ENCODE measurements at places on chromosomes 12 and 14.

DNA sequence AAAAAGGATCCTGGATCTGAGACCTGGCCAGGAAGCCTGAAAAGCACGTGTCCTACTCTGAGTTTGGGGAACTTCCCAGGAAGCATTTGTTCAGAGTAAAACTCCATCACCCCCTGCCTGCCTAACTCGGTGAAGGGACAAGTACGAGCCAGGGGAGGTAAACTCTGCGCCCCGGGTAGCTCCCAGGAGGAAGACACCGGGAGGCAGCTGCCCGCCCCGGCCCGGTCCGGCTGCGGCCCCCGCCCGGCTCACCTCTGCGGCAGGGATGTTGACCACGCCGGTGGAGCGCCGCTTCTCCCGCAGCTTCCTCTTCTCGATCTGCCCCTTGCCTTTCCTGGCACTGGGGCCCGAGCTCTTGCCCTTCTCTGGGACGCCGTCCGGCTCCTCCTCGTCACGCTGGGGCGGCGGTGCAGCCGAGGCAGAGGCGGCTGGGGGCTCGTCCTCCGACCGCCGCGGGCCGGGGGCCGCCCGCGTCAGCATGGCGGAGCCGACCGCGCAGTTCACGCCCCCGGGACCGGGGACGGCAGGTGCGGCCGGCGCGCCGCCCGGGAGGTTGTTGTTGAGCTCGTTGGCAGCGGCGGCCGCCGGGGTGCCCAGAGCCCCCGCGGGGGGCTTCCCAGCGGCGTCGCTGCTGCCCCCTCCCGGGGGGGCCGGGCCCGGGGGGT, 1.2 kb downstream of the PAWR start:
- peak; percentile 91 for DNase-seq

DNA sequence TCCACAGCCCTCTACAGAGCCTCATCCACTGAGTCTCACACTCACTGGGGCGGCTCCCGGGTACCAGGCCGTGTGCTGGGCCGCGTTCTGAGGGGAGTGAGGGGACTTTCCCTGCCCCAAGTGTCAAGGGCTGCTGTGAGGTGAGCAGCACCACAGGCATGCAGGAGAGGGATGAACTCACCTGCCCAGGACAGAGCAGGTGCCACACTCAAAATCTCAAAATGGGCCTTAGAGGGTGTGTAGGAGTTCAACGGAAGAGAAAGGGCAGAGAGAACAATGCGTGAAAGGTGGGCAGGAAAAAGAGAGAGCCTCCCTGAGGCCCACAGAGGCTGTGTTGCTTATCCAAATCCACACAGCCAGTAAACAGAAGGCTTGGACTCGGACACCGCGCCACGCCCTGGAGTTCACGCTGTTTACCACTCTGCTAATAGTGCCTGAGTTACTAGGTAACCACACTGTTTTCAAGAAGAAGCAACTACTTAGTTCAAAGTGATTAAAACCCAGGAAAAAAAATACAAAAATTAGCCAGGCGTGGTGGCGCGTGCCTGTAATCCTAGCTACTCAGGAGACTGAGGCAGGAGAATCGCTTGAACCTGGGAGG, 32.7 kb downstream of the TSPAN11 start:
- DNase-seq, result no peak

DNA sequence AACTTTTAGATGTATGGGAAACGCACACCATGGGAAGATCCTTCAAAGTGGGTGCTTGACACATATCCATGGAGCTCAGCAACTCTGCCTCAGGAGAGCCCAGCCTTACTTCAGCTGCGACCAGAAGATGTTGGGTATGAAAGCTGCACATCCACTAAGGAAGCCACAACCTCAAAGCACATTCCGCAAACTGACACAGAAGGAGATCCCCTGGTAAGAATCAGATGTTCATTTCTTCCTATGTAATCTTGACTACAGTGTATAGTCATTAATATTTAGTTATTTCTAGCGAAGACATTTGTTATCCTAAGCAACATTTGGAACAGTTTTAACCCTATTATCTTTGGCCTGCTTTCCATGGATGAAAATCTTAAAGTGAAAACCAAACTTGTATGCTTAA, 374.2 kb downstream of the NAV3 start:
- no peak for DNase-seq

GRCh38 chr14:90797919-90798318, 18.3 kb downstream of the TTC7B start:
- DNase-seq, result no peak

GRCh38 chr14:55028066-55028465, 1.0 kb downstream of the SOCS4 start:
- no peak for DNase-seq

DNA sequence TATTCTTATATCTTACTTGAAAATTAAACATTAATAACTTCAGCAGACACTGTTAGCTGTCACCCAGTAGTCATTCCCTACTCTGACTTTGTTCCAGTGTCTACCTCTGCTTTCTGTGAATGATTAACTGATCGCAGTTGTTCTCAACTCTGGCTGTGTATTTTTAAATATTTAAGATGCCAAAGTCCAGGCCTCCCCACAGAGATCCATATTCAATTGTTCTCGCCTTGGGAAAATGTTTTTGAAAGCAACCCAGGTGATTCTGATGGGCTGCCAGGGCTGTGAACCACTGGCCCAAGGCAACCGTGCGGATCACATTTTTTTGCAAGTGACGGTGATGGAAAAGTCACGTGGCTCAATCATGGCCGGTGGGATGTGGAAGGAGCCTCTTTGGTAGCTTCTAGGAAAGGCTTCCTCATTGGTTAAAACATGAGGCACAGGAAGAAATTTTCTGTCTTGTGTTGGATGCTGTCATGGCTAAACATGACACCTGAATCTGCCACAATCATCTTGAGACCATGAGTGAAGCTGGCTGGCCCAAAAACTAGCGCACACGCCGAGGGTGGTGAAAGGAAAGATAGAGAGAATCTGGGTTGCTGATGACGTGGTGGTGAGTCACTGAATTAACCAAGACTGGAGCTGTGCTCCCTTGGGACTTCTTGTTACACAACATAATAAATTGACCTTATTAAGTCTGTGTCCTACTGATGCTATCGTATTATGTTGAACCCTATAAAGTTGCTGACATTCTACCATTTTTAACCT, 37.2 kb downstream of the RDH12 start:
- no peak for DNase-seq

GRCh38 chr14:104778694-104779331, 16.7 kb downstream of the AKT1 start:
- DNase-seq, result no peak

DNA sequence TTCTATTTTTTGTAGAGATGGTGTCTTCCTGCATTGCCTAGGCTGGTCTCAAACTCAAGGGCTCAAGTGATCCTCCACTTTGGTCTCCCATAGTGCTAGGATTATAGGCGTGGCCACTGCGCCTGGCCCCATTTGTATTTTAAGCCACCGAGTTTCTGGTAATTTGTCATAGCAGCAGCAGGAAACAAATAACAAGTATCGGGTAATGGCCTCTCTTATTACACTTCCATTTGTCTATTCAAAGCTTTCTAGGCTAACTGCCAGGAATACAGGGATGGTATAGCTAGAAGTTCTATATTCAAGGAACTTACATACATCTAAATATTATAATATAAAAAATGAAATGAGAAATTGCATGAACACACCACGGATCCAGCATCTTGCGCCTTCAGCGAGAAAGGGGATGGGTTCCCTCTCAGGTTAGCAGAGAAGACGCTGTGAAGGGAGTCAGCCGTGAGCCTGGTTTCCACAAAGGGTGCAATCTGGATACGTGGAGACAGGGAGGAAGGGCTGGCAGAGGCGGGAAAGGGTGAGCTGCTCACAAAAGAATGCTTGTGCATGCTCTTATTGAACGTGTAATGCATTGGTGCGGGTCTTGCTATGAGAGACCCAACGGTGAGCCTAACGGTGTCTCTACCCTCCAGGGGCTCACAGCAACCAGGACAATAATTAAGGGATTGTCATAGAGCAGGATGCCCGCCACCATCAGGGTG, 9.5 kb downstream of the BDKRB1 start:
- DNase-seq, result no peak

DNA sequence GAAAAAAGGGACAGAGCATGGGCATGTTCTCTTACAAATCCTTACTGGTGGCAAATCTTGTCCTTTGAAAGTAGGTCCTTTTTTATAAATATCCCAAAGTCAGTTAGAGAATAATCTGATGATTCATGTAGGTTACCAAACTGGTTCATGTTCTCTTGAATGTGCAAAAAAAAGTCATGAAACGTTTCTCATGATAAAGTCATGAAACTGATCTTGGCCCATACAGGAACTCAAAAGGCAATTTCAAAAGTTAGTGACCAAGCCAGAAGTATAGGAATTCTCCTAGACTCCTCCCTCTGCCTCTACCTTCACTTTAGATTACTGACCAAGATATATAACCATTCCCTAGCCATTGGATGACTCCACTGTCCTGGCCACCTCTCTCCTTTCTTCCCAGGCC, 27.3 kb upstream of the SPTSSA start:
- no peak for DNase-seq

- no peak for DNase-seq
These were observed 154.5 kb upstream of the FOXN3 start for GRCh38 chr14:89571491-89571890.

DNA sequence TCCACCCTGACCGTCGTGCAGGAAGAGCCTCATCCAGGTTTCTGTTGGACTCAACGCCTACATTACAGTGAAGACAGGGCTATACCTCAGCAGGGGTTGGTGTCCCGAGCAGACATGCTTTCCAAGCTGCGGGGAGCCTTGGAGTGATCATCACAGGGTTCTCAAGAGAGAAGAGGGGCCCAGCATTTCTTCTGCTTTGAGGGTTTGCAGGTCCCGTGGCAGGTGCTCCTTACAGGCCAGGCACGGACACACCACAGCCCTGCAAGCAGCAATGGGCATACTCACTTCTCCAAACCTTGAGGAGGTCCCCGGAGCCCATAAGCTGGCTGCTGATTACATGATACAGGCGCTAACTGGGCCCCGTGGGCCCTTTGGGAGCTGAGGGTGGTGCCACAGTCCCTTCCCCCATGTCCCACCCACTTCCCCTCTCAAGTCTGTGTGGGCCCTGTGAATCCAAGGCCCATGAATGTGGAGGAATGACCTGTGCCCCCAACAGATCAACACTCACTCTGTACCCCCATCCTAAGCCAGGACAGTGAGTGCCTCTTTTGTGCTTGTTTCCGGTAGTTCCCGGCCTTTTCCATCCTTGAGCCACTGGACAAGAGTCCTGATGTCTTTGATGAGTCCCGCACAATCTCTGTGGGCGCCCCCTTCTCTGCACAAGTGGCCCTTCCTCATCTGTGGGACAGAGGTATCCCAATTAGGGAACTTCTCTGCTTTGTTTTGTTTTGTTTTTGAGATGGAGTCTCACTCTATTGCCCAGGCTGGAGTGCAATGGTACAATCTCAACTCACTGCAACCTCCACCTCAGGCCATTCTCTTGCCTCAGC, 1.1 kb downstream of the AQP2 start:
- peak; percentile 56 for DNase-seq

- DNase-seq, result no peak
These were observed 31.8 kb downstream of the PPFIA2 start for GRCh38 chr12:81727391-81727790.

DNA sequence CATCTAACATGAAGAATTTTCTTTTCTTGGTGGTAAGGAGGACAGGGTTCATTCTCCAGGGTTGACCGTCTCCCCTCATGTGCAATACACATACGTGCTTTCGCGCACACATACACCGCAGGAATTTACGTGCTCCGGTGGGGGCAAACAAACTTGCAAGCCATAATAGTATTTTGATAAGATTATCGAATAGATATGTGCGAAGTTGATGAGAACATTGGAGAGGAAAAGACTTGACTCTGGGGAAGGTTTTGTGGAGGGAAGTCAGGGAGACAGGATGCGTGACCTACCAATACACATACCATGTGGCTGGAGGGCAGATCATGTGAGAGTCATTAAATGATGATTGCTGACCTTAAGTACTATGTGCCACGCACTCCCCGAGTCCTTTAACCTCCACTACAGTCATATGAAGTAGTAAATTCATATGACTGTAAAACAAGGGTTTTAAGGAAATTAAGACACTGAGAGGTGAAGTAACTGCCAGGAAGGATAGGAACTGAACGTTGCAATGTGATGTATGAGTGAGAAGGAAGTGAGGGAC, 921 bp downstream of the RAD51B start:
- DNase-seq, result no peak

GRCh38 chr12:132825089-132825488, 3.6 kb downstream of the GOLGA3 start:
- no peak for DNase-seq

- no peak for DNase-seq
These were observed 12.7 kb upstream of the MBIP start for GRCh38 chr14:36333119-36333518.

DNA sequence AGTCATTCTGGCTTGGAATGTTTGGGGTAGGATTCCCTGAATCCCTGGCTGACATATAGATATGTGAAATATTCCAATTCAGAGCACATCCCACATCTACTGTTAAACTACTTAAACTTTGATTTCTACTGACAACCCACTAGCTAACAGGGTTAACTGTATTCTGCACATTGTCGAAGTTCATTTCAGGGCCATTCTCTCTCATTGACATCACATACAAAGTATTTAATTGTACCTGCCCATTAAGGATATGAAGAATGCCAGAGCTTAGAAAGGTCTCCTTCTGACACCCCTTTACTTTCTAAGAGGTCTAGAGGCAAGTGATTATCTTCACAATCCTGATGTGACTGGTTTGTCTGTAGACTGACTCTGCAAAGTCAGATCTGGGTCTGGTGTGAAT, 2.8 kb upstream of the DCN start:
- no peak for DNase-seq

DNA sequence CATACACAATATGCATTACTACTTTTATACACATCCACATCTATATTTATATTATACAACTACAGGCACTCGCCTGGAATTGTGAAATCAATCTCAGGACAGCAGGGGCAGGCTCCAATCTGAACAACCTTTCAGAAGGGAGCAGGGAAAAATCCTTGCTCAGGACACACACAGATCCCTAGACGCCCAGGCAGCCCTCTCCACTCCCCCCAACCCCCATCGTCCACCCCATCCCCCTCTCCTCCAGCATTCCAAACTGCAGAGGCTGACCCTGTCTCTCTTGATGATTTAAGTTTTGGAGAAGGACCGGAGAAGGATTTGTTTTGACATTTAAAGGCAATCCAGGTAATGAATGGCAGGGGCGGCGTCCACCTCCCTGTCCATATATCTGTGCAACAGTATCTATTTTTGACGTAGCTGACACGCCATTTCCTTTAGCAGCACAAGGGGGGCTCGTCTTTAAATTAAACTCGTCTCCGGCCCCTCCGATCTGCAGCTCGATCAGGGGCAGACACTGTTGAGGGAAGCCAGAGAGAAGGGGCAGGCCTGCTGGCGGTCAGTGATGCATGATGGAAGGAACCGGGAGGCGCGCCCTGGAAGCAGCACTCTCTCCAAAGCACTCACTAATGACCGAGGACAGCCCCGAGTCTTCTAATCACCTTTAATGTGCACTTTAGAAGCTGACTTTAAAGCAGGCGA, 95.0 kb upstream of the TBX5 start:
- no peak for DNase-seq

All from spleen (tissue), 13 donors.